ENCODE measurements at places on chromosomes 12 and 14. TPM values are rescaled to one million over a fixed set of nuclear protein-coding genes. Genes with fewer than 3 reads are reported as not detected.
A peak's percentile ranks its signal among the peaks of the same experiment; 100 is the strongest.

The CCDC175 gene
- total RNA-seq: not detected

GRCh38 chr12:122051231-122051876 lies 27.2 kb upstream of the MLXIP start:
- peak; percentile 70 for DNase-seq

The ASCL1 gene
- not detected for total RNA-seq

The TEX52 gene
- not detected for total RNA-seq

The OR4K17 gene
- total RNA-seq: not detected

DNA sequence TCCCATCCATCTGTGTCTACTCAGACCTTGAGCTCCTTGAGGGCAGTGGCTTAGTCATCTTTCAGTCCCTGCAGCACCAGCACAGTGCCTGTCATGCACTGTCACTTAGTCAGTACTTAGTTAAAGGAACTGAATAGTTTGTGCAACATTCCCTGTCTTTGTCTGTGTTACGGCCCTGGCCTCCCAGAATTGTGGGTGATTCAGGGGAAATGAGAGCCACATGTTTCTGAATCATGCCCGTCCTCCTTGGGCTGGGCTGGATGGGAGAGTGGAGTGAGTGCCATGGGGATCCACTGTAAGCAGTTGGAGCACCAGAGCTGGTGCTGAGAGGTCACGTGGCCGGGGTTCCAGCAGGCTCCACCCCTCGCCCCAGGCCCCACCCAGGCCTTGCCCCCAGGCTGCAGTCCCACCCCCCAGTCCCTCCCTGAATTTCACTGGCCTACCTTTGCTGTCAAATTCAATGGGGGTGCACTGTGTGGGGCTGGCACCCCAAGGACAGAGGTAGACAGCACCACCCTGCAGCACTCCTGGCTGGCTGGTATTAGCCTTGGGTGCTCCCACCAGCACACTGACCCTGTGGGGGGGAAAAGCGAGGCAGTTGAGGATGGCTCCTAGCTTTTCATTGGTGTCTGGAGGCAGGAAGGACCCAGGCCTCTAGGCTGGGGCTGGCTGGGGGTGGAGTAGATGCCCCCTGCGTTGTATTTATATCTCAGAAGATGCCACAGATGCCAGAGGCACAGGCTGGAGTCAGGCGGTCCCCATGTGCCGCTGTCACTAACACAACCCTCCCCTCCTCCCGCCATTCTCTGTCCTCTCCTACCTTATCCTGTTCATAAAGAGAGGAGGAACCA lies 7.5 kb downstream of the ITGA5 start:
- DNase-seq: no peak

DNA sequence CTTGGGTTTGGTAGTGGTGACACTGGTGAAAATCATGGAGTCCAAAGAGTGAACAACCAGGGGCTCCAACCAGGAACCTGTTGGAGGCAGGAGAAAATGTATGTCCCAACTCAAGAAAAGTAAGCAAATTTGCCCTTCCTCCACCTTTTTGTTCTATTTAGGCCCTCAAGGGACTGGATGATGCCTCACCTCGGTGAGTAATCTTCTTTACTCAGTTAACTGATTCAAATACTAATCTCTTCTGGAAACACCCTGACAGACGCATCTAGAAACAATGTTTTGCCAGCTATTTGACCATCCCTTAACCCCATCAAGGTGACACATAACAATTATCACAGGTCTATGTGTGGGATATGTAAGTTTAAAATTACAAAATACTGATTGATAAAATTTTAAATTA lies 272.4 kb upstream of the FOXG1 start:
- DNase-seq: no peak

DNA sequence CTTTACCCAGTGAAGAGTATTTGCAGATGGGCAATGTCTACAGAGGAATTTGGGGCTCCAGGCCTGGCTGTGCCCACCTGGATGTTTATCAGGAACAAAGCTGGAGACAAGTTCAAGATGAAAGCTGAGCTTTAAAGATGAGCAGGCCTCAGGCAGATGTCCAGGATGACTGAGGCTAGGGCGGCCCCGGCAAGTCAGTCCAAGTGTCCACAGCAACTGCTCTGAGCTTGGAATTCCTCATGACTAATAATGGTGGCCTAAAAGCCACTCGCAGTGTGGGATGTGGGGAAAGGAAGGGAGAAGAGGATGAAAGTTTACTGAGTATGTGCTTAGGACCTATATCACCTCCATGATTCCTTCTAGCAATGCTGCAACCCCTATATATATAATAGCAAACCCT lies 128.2 kb upstream of the NOS1 start:
- DNase-seq: no peak

GRCh38 chr14:105074601-105075053 lies 9.4 kb upstream of the GPR132 start:
- no peak for DNase-seq

The CEP170B gene
- total RNA-seq: 22.7 TPM

The MMP14 gene
- 267 TPM for total RNA-seq

GRCh38 chr14:68965261-68965761 lies 13.8 kb downstream of the ACTN1 start:
- no peak for DNase-seq

GRCh38 chr12:116978791-116979508 lies 68.2 kb downstream of the FBXW8 start:
- DNase-seq: no peak

The DRAM1 gene
- 14.5 TPM for total RNA-seq

GRCh38 chr14:69263364-69263763 lies 3.4 kb downstream of the GALNT16 start:
- peak; percentile 47 for DNase-seq

All from ovary (tissue), 10 donors.